ENCODE measurements at places on chromosomes 12 and 14.

GRCh38 chr14:53470351-53471043 is 317.4 kb upstream of the DDHD1 start:
- no peak for DNase-seq

- no peak for DNase-seq
Observed at GRCh38 chr14:93232159-93232558, 25.1 kb downstream of the UBR7 start.

- no peak for DNase-seq
Observed at GRCh38 chr14:61670576-61670975, 24.7 kb upstream of the HIF1A start.

DNA sequence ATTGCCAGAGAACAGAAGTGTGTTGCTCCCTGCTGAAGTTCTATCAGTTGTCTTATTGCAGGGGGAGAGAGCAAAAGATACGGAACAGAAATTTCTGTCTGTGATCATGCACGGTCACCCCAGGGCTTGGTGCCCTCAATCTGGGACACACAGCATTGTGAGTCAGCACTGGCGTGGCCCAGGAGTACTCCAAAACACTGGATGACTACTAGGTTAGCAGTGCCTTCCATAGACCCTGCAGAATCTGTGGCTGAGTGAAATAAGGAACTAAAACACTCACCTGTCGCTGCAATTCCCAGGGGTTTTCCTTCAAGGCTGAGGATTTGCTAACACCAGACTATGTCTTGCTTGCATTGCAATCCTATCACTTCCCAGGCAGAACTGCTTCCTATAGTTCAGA is 165.5 kb downstream of the ANO6 start:
- DNase-seq = no peak

- no peak for DNase-seq
Observed at GRCh38 chr12:45227316-45228067, 11.6 kb downstream of the ANO6 start.

- no peak for DNase-seq
Observed at GRCh38 chr14:24312736-24313507, 1.6 kb downstream of the LTB4R start.

- DNase-seq = no peak
Observed at GRCh38 chr12:118432812-118433545, 56.6 kb downstream of the SUDS3 start.

- DNase-seq = no peak
Observed at GRCh38 chr12:22415342-22416309, 81.1 kb upstream of the ST8SIA1 start.

DNA sequence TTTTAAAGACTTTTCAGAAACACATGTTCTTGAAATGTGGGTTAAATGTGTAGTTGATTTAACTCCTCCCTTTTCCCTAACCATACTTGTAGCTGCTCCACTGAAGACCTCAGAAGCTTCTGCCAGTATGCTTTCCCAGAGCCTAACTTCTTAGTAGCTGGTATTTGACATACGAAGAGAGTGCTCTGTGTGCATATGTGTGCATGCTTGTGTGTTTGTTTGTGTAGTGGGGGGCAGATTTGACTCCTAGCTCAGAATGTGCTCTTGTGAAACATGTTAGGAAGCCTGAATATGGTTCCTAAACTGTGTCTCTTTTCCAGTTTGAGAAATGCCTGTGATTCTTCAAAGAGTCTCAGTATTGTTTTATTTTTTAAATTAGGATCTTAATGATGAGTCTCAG is 420.4 kb downstream of the PCNX1 start:
- no peak for DNase-seq

GRCh38 chr12:111108726-111109125 is 188.3 kb upstream of the MYL2 start:
- DNase-seq = no peak

- no peak for DNase-seq
Observed at GRCh38 chr14:95834496-95834895, 42.1 kb upstream of the TUNAR start.

DNA sequence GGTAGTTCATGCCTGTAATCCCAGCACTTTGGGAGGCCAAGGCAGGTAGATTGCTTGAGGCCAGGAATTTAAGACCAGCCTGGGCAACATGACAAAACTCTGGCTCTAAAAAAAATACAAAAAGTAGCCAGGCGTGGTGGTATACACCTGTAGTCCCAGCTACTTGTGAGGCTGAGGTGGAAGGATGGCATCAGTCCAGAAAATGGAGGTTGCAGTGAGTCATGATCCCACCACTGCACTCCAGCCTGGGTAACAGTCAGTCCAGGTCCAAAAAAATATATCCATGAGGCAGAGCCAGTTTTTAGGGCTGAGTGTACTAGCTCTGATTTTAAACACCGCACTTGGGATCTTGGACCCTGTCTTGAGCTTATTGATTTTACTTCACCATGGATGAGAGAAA is 30.6 kb upstream of the FICD start:
- no peak for DNase-seq

- DNase-seq = no peak
Observed at GRCh38 chr12:56670836-56671235, 17.2 kb downstream of the PTGES3 start.
